Astrocyte (in vitro differentiated cells and primary cell): ENCODE measurements at places on chromosomes 1 and 21. TPM values are rescaled to one million over a fixed set of nuclear protein-coding genes. Genes with fewer than 3 reads are reported as not detected.

FAM78B gene
- total RNA-seq: 0.20 and 0.67 TPM in 2 replicates

KCNE1 gene
- 0.43 and 0.73 TPM in 2 replicates for total RNA-seq

PLD5 gene
- 2.7 and 4.9 TPM in 2 replicates for total RNA-seq

SERPINC1 gene
- not detected in 2 replicates for total RNA-seq

GPR161 gene
- total RNA-seq: 16.5 and 21.9 TPM in 2 replicates

NES gene
- 280 and 310 TPM in 2 replicates for total RNA-seq

PCSK9 gene
- total RNA-seq: 0.53 and 1.4 TPM in 2 replicates

DPYD gene
- 7.5 and 8.8 TPM in 2 replicates for total RNA-seq

LYPD8 gene
- not detected in 2 replicates for total RNA-seq

IFI44 gene
- 144 and 176 TPM in 2 replicates for total RNA-seq

MTHFR gene
- 11.5 and 13.0 TPM in 2 replicates for total RNA-seq

CELF3 gene
- total RNA-seq: not detected in 2 replicates

MRPL9 gene
- 58.5 and 70.0 TPM in 2 replicates for total RNA-seq

A3GALT2 gene
- not detected in 2 replicates for total RNA-seq

TMCO4 gene
- total RNA-seq: 1.8 and 2.4 TPM in 2 replicates

SOX13 gene
- total RNA-seq: 9.2 and 12.4 TPM in 2 replicates

ILDR2 gene
- total RNA-seq: 7.8 and 9.3 TPM in 2 replicates

OR2AK2 gene
- total RNA-seq: not detected in 2 replicates

KLHDC8A gene
- total RNA-seq: 0.39 and 0.50 TPM in 2 replicates

FAM43B gene
- 0.22 and 0.27 TPM in 2 replicates for total RNA-seq

PDE4B gene
- total RNA-seq: 7.6 and 8.2 TPM in 2 replicates

CR1L gene
- not detected in 2 replicates for total RNA-seq

NOTCH2NLA gene
- total RNA-seq: 42.2 and 46.5 TPM in 2 replicates

HSF2BP gene
- total RNA-seq: 3.2 TPM in 2 replicates

SLC6A17 gene
- 3.6 and 4.4 TPM in 2 replicates for total RNA-seq

C1orf174 gene
- 24.4 and 26.1 TPM in 2 replicates for total RNA-seq

ZNF648 gene
- total RNA-seq: not detected in 2 replicates

FNBP1L gene
- 49.7 and 57.8 TPM in 2 replicates for total RNA-seq

MFSD2A gene
- 2.9 and 3.3 TPM in 2 replicates for total RNA-seq

BTBD8 gene
- total RNA-seq: 1.4 and 1.8 TPM in 2 replicates

ARHGEF10L gene
- 14.2 and 15.7 TPM in 2 replicates for total RNA-seq

CRYAA gene
- not detected in 2 replicates for total RNA-seq
